ENCODE measurements at places on chromosomes 3 and 15. TPM values are rescaled to one million over a fixed set of nuclear protein-coding genes. Genes with fewer than 3 reads are reported as not detected.

Gene GP9
- not detected for total RNA-seq

Gene BFSP2
- not detected for total RNA-seq

- no peak for DNase-seq
Measured at GRCh38 chr15:31444844-31445243, 118.2 kb downstream of the KLF13 start.

DNA sequence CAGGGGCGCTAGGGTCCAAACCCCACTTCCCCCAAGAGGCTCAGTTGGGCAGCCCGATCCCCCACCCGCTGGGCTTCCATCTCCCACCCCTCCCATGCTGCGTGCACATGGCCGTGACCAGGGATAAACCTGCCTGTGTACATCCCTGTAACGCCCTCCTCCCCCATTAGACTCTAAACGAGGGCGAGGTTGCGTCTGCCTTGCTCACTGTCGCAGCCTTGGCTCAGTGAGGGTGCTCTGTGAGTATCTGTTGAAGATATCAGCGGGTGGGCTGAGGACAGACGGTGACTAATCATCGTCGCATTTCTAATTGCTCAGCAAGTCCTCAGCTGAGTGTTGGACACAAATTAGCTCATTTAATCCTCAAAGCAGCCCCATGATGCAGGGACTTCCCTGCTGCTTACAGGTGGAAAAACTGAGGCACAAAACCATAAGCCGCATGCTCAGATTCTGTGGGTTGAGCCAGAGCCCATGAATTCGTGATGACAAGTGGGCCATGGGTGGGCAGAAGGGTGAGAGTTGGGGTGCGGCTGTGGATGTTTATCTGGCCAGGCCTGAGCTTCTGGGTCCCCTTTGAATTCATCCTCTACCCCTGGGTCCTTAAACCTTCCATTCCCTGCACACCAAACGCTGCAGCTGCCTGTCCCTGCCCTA, 26.0 kb downstream of the FBLN2 start:
- DNase-seq: peak; percentile 86

Gene SPATA12
- not detected for total RNA-seq

GRCh38 chr3:71641674-71642073, 58.1 kb upstream of the FOXP1 start:
- no peak for DNase-seq

Gene SI
- 0.14 TPM for total RNA-seq

Gene GOLGA8M
- total RNA-seq: 2.2 TPM

DNA sequence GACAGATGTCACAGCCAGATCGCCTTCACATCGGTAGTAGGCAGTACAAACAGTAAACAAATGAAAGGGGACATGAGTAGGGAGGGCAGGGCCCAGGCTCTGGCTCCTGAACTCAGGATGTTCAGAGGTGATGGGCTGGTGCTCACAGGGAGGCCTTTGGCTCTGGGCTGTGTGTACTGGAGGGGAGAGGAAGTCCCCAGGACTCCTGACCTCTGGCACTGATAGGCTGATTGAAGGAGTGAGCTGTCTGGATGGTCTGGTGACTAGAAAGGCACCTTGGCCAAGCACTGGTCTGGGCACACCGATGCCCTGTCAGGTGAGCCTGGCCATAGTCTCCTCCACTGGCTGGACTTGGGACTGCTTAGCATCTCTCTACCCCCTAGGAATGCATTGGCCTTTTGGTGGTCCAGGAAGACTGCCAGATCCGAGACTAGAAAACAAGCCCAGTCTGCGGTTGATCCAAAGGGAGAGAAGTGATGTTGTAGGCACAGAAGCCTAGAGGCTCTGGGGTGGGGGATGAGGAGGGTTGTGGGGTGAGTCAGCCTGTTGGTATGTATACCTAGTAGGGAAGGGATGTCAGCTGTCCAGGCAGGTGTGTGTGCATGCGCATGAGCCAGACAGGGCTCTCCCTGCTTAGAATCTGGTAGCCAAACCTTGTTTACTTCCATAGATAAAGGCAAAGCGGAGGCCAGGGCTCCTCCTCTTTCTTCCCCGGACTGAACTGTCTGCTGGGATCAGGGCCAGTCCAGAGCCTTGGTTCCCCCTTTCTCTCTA, 1.9 kb downstream of the SPINT1 start:
- DNase-seq: peak; percentile 43

Gene CHRM5
- total RNA-seq: not detected

Gene GABRR3
- not detected for total RNA-seq

DNA sequence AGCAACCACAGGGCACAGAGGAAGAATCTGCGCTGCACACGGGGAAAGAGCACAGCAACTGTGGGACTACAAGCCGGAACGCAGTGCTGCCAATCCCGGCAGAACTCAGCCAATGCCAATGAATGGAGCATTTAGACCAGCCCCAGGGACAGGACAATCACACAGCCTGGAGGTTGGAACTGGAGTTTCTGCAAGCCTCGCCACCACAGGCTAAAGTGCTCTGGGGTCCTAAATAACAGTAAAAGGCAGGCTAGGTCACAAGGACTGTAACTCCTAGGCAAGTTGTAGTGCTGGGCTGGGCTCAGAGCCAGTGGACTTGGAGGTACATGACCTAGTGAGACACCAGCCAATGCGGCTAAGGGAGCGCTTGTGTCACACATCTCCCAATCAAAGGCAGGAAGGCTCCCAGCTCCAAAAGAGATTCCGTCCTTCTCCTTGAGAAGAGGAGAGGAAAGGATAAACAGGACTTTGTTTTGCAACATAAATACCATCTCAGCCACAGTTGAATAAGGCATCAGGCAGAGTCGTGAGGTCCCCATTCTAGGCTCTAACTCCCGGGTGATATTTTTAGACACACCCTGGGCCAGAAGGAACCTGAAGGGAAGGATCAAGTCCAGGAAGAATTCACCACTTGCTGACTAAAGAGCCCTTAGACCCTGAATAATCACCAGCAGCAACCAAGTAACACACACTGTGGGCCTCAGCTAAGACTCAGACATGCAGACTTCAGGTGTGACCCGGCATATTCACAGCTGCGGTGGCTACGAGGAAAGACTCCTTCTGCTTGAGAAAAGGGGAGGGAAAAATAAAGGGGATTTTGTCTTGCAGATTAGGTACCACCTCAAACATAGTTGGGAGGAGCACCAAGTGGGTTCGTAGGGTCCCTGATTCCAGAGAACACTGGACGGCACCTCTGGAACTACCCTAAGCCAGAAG, 85.5 kb upstream of the XXYLT1 start:
- DNase-seq: no peak

GRCh38 chr15:43872416-43873020, 45.7 kb downstream of the WDR76 start:
- peak; percentile 28 for DNase-seq

GRCh38 chr3:50533807-50534461, 30.5 kb upstream of the CACNA2D2 start:
- no peak for DNase-seq

DNA sequence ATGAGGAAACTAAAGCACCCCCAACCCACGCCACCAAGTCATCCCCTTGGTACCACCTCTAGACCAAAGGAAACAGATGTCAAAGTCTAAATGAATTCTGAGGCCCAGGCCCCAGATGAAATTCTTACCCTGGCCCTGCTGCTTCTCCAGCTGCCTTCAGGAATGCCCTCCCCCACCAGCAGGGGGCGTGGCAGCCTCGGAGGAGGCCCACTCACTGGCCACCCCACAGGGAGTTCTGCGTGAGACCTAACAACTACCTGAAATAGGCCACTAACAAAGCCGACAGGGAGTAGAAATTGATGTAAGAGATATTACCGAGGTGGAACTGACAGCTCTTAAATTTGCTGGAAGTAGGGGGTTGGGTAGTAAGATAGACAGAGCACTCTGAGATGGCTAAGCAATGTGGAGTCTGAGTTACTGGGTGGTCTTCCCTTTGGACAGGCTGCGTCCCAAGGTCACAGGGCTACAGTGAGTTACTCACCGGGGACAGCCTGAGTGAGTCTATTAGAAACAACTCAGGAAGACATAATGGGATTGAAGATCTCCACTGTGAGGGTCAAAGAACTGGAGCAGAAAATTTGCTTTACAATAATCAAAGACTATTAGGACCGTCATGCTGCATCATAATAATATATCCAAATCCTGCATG, 240.7 kb downstream of the SHOX2 start:
- no peak for DNase-seq

DNA sequence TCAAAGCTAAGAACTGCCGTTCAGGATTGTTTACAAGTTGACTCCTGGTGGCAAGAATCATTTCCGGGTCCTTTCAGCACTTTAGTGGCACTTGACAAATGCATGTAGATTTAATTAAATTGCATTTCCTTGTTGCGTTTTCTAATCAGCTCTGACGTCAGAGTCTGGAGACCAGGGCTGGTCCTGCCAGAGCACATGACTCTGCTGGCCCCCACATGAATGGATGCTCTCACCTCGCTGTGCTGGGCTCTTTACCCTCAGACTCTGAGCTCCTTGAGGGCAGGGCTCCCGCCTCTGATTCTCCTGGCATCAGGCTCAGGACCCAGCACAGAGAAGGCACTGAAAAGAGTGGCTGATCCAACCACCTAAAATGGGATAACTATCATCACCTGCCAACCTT, 69.4 kb downstream of the FEM1B start:
- no peak for DNase-seq

GRCh38 chr3:15399970-15400369, 27.4 kb downstream of the METTL6 start:
- DNase-seq: no peak

DNA sequence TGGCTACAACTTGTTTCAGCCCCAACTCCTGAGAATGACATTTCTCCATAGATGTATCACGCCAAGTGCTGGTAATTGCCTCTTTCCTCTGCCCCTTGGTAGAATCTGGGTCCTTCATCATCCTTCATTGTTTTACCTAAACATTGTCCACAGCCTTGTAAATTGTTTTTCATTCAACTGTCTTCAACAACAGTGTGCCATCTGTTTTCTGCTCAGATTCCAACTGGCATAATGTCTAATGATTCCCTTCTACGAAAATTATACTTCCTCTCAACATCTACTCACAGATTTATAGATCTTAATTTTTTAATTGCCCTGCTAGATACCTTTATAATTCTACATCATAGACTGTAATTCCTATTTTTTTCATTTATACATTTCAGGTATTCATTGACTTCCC, 226.9 kb downstream of the TPRG1 start:
- DNase-seq: no peak

Gene ZBED2
- total RNA-seq: not detected

Gene RTP1
- not detected for total RNA-seq

- no peak for DNase-seq
Measured at GRCh38 chr3:55283441-55283925, 203.6 kb downstream of the WNT5A start.

DNA sequence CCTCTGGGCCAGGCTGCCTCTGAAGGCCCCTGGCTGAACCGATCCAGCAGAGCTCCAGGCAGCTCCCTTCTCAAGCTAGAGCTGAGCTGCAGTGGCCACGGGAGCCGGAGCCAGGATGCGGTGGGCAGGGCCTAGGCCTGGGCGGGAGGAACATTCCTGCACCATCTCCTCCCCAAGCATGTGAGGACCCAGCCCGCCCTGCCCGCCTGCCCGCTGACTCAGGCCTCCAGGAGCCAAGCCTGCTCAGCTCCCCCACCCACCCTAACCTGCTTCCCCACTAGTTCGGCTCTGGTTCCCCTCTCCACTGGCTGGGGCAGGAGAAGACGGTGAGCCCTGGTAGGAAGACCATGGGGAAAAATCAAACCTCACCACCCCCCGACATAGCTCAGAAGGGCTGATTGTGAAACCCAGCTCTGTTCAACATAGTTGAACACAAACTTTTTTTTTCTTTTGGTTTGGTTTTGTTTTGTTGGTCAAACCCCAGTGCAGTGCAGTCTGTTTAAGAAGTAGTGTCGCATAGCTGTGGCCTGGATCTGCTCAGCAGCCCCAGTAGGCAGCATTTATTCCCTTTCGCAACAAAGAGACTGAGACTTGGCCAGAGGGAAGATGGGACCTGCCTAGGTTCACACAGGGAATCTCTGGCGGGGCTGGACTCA, 13.5 kb downstream of the SNX33 start:
- DNase-seq: peak; percentile 97

GRCh38 chr3:141275973-141276372, 44.3 kb downstream of the PXYLP1 start:
- DNase-seq: no peak

Gene HRH1
- total RNA-seq: 11.4 TPM

GRCh38 chr15:87755226-87755625, 501.3 kb downstream of the NTRK3 start:
- no peak for DNase-seq

Gene CIDEC
- total RNA-seq: 1.2 TPM

GRCh38 chr15:99100245-99101173, 4.4 kb upstream of the SYNM start:
- DNase-seq: peak; percentile 94

Gene NEK10
- 0.65 TPM for total RNA-seq

- DNase-seq: no peak
Measured at GRCh38 chr15:59598461-59598860, 13.1 kb upstream of the GCNT3 start.

DNA sequence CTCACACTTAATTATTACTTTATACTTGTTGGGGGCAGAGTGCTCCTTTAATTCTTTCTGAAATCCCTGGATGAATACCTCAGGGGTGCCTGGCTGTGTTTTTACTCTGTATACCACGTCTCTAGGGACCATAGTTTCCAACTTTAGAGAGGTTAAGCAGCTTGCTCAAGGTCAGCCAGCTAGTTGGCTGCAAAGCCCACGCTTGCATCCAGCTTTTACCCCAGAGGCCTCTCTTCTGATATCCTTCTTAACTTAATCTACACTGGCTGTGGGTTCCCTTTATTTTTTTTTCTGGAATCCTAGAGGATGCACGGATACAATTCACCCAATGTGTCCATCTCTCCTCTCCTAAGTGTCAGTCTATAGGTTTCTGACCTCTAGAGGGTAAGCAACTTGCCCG, 1.4 kb downstream of the PDZRN3 start:
- no peak for DNase-seq

DNA sequence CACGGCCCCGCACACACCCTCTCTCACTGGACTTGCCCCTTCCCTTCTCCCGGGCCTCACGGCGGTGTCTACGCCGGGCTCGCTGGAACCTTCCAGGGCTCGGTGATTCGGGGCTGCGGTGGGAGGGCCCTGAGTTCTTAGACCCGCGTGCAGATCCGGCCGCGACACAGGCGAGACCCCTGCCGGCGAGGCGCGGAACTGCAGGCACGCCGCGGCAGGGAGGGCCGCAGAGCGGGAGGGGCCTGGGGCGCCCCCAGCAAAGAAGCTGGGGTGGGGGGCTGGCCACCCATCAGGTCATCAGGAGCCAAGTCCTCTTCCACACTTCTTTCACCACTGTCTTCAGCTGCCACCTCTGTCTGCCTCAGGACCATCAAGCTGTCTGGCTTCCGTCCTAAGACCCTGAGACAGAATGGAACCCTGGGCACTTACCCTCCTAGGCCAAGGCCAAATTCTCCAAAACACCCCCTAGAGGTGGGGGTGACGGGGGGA, 164.5 kb downstream of the XXYLT1 start:
- DNase-seq: peak; percentile 92

Gene ADAMTS9
- 82.8 TPM for total RNA-seq

Gene CD276
- total RNA-seq: 84.1 TPM

GRCh38 chr3:18097989-18098388, 327.1 kb downstream of the SATB1 start:
- DNase-seq: no peak

- DNase-seq: no peak
Measured at GRCh38 chr3:34374521-34374920, 576.1 kb downstream of the PDCD6IP start.

- DNase-seq: no peak
Measured at GRCh38 chr3:88231207-88231606, 81.4 kb downstream of the C3orf38 start.

Gene LIPC
- total RNA-seq: 1.2 TPM

Gene THAP10
- total RNA-seq: 1.7 TPM
